EH (cell line): ENCODE measurements at places on chromosomes 12 and 14.

DNA sequence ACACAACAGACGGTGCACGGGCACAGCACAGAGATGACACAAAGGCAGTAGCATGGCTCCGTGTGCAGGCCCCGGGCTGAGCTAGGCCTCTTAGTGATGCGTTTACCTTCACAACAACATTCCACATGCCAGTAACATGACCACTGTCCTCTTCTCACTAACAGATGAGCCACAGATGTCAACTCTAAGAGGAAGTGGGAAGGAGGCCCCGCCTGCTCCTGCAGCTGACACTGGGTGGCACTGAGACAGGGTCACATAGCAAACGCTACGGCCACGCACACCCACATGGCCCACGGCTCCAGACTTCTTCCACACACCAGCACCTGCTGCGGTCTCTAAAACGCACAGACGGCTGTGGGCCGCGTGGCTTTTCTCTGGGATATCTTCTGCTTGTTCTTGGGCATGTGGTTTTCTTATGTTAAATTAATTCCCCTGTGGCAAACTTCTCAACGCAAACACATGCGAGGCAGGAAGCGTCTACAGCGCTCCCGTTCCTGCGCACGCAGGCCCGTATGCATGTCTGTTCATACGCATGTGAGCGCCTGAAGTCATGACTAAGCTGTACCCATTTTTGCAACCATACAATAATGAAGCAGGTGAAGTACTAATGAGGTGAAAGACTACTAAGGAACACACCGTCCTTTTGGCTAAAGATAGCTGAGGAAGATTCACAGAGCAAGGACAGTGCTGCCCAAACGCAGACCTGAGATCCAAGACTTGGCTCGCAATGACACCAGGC is 26.8 kb downstream of the AMN start:
- peak; percentile 82 for DNase-seq

- peak; percentile 1 for DNase-seq
These were observed 183.1 kb downstream of the KLHL28 start for GRCh38 chr14:44778604-44779003.

DNA sequence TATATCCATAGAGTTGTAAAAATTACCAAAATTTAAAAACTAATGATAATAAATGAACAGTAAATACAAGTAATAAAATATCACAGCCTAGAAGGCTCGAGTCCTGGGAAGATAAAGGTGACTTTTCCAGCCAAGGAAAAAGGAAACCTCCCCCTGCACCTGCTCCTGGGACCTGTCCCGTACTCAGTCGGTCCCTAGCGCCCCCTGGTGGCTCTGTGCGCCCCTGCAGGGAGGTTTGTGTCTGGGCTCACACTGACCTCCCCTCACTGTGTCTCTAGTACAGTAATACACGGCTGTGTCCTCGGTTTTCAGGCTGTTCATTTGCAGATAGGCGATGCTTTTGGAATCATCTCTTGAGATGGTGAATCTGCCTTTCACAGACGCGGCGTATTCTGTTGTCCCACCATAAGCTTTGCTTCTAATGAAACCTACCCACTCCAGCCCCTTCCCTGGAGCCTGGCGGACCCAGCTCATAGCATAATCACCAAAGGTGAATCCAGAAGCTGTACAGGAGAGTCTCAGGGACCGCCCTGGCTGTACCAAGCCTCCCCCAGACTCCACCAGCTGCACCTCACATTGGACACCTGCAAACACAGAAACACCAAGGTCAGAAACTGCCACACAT is 1030.4 kb downstream of the TMEM121 start:
- no peak for DNase-seq

GRCh38 chr12:13074396-13075117 is 28.9 kb downstream of the GSG1 start:
- DNase-seq = peak; percentile 35

GRCh38 chr12:2172491-2173214 is 119.9 kb downstream of the CACNA1C start:
- DNase-seq = no peak

DNA sequence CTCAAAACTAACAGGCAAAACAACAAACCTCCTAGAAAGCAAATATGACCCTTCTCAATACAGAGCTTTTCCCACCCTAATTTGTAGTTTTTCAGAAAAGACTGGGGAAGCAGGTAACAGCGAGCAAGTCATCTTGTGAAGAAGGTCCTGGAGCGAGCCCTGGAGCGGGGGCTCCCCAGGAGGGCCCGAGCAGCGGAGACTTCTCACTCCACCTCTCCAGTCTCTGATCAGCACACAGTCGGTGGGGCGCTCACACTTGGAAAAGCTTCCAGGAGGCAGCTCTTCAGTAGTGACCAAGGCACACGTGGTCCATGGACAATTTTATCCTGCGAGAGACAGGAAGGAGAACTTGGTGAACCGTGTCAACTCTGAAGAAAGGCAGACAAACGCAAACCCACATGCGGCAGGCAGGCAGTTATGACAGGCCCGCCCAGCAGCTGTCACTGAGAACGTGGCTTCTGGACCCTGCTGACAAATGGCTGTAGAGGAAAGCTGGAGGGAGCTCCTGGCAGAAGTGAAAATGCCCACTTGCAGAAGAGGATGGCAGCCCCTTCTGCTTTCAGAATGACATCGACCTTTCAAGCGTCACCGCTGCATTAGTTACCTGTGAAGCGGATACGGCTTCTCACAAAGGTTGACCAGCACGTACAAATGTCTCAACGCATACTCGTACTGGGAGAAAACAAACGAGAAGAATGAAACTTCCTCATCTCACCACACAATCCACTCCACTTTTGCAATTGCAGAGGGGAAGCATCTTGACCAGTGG is 44.2 kb downstream of the LGMN start:
- DNase-seq = no peak

DNA sequence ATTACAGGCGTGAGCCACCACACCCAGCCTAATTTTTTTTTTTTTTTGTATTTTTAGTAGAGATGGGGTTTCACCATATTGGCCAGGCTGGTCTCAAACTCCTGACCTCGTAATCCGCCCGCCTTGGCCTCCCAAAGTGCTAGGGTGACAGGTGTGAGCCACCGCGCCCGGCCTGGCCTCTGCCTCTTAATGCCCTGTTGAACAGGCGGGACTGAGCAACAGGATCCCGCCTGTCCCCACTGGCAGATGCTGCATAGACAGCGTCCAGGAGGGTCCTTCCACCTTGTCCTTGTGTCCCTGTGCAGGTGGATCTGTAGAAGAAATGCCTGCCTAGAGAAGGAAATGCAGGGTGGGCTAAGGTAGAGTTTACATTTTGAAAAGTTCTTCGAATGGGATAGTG is 5.7 kb downstream of the PGAM5 start:
- DNase-seq = no peak

DNA sequence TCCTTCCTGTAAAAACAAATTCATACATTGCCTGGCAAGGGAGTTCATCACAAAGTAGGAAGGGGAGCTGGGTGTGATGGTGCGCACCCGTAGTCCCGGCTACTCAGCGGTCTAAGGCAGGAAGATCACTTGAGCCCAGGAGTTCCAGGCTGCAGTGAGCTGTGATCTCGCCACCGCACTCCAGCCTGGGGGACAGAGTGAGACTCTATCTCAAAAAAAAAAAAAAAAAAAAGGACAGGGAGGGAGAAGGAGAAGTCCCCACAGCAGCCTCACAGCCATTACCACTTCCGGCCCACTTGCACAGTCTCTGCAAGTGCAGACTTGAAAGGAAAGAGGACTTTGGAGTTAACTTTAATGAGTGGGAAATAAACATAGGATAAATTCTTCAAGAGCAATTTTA is 121.0 kb downstream of the FBXL14 start:
- DNase-seq = peak; percentile 67

DNA sequence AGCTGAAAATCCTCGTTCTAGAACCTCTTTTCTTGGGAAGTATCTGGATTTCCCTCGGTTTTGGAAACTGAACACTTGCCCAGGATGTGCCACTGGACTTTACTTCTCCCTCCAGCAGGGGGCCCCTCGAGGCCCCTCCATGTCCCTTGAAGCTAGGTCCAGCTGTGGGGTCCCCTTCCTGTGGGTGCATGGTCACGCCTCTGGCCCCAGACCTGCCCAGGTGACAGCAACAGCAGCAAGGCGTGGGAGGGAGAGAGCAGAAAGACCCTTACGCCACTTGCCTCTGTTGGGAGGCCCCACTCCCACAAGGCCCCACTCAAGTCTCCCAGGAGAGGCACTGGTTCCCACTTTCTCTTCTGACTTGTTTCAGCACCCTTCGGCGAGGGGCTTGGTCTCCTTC is 3.1 kb downstream of the SLC25A29 start:
- peak; percentile 43 for DNase-seq

GRCh38 chr14:55446833-55447232 is 6.4 kb upstream of the TBPL2 start:
- peak; percentile 68 for DNase-seq

DNA sequence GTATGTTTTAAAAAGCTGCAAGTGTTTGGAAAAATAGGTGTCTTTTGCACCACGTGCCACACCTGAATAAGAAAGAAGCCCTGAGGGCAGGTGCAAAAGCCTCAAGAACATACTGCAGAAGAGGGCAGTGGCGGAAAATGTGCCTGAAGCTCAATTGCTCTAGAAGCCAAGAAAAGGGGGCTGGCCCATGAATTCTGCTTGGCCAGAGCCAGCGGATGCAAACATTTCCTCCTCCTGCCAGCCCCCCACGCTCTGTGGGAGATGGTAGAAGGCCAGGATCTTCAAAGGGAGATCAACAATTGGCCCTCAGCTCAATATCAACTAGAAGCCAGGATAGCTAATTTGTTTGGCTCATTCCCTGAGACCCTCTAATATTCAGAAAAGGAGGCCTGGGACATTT is 80.3 kb upstream of the TMEM132D start:
- DNase-seq = no peak

GRCh38 chr12:93441081-93441616 is 598 bp downstream of the UBE2N start:
- DNase-seq = peak; percentile 38
